ENCODE measurements at places on chromosomes 5 and 9.

GRCh38 chr5:160921423-160922285 is 69.6 kb upstream of the ATP10B start:
- DNase-seq, result no peak

GRCh38 chr5:73122875-73123810 is 2.8 kb downstream of the TMEM171 start:
- no peak for DNase-seq

DNA sequence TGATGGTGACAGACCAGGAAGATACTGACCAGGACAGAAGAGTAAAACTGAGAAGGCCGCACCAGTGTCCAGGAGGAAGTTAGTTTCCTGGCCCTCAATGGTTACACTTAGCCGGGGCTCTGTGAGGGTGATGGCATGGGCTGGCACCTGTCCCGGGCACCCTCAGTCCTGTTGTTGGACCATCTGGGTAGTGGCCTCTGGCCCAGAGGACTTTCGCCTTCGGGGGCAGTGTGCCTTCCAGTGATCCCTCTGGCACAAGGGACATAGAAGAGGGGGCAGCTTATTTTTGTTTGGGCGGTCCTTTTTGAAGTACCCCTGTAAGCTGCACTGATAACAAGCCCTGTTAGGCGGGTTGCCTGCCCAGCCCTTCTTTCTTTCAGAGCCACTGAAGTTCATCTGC is 1108.6 kb downstream of the TAF11L14 start:
- DNase-seq, result no peak

GRCh38 chr5:65137631-65138030 is 344.1 kb downstream of the ADAMTS6 start:
- DNase-seq, result no peak

- DNase-seq, result no peak
Measured at GRCh38 chr5:127919006-127919796, 164.4 kb upstream of the SLC12A2 start.

DNA sequence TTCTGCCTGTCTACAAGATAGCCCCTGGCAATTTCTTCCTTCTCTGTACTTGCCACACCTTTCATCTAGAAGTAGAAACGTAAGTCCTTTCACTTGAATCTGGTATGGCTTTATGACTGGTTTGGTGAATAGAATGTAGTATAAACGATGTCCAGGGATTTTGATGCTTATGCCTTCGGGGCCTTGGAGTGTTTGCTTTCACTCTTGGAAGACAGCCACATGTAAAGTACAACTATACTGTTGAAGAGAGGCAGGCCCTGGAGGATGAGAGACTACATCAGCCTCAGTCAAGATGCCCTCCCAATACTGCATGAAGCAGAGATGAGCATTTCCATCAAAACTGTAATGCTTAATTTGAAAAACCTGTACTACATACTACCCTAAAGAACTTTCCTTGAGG is 553.8 kb upstream of the C9orf72 start:
- no peak for DNase-seq

DNA sequence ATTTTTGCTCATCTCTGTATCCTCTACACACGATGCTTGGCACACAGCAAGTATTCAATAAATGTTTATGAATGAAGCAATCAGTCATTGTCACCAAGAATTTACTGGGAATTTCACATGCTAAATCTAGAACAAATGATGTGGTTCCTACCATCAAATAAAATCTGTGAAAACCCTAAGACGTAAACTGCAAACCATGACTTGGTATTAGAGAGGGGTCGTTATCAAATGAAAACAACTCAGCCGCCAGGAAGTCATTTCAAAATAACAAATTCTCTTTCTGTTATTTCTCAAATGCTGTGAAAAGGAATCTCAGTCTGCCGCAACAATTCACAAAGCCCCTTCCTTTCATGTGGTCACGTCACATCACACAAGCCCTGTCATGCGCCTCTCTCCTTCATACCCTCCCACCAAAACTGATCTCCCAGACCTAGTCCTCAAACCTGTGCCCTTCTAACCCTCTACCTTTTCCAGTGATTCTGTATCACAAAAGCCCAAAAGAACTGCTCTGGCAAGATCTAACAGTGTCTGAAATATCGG is 173.6 kb downstream of the DEPDC1B start:
- no peak for DNase-seq

- no peak for DNase-seq
Measured at GRCh38 chr9:111917980-111918379, 21.4 kb downstream of the UGCG start.

GRCh38 chr9:3660936-3661335 is 135.1 kb upstream of the RFX3 start:
- no peak for DNase-seq

- DNase-seq, result no peak
Measured at GRCh38 chr5:143329843-143330242, 73.6 kb downstream of the NR3C1 start.

DNA sequence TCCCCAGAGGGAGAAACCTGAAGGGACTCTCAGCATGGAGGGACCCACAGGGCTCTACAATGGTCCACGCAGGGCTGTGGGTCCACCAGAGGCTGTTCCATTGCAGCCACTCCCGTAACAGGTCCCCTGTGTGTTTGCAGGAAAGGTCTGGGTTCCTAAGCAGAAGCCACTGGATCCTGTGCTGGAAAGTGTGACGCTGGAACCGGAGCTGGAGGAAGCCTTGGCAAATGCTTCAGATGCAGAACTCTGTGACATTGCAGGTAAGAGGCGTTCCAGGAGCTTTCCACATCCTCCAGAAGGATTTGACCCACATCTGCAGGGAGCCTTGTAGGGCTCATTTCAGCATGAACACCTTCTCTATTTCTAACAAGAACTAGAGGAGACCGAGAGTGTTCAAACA is 51.7 kb downstream of the TMOD1 start:
- no peak for DNase-seq

DNA sequence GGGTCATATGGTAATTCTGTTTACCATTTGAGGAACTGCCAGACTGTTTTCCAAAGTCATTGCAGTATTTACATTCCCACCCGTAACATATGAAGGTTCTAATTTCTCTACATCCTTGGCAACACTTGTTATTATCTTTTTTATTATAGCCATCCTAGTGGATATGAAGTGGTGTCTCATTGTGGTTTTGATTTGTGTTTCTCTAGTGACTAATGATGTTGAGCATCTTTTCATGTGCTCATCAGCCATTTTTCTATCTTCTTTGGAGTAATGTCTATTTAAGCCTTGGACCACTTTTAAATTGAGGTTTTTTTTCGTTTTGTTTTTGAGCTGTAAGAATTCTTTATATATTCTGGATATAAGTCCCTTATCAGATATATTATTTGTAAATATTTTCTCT is 132.8 kb upstream of the RUSC2 start:
- no peak for DNase-seq

DNA sequence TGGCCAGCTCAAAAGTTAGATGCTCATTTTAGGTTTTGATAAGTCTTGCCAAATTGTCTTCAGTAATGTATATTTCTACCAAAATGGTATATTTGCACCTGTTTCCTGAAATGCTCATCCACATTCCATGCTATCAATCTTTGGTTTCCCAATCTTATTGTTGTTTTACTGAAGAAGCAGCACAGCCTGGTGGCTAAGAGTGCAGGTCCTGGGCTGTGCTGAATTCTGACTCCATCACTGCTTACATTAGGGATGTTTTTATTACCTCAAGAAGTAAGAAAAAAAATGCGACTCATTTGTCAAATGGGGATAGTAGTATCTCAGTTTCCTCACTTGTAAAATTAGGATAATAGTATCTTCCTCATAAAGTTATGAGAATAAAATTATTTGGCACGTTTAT is 13.6 kb upstream of the S100Z start:
- no peak for DNase-seq

- no peak for DNase-seq
Measured at GRCh38 chr5:144583541-144584449, 413.1 kb downstream of the KCTD16 start.

DNA sequence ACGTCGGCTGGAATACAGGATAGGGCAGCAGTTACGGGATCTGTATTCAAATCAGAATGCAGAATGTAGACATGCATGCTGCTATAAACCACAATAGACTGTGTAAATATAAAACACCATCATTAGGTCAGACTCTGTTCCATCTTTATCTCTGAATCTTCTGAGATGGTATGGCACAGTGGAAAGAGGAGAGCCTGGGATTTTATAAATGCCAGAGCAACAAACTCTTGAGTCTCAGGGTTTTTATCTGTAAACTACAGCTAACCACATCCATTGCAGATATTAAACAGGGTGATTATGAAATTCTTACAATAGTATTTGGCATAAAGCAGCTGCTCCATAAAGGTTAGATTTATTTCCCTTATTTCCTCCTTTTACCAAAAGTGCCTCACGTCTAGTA is 108.7 kb downstream of the ZDHHC21 start:
- no peak for DNase-seq

- DNase-seq, result no peak
Measured at GRCh38 chr5:157506981-157507780, 47.2 kb downstream of the NIPAL4 start.

DNA sequence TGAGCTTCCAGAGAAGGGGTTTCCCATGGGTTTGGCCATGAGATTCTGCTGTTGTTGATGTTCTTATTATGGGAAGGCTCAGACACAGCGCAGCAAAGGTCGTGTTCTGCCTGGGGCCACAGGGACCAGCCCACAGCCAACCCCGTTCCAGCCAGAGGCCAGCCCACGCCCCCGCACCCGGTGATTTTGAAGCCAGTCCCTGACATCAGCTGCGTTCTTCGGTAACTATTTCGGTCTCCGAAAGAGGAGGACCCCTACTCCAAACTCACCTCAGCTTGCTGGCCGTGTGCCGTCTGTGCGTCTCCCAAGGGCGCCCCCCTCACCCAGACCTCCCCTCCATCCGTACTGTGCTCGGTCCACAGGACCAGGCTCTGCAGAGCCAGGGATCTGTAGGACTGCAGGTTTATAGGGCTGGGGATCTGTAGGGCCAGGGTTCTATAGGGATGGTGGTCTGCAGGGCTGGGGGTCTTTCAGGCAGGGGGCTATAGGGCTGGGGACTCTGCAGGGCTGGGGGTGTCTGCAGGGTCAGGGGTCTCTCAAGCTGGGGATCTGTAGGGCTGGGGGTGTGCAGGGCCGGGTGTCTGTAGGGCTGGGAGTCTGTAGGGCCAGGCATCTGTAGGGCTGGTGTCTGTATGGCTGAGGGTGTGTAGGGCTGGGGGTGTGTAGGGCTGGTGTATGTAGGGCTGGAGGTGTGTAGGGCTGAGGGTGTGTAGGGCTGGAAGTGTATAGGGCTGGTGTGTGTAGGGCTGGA is 11.8 kb downstream of the COL5A1 start:
- no peak for DNase-seq
